ENCODE measurements at places on chromosomes 7 and 10.

DNA sequence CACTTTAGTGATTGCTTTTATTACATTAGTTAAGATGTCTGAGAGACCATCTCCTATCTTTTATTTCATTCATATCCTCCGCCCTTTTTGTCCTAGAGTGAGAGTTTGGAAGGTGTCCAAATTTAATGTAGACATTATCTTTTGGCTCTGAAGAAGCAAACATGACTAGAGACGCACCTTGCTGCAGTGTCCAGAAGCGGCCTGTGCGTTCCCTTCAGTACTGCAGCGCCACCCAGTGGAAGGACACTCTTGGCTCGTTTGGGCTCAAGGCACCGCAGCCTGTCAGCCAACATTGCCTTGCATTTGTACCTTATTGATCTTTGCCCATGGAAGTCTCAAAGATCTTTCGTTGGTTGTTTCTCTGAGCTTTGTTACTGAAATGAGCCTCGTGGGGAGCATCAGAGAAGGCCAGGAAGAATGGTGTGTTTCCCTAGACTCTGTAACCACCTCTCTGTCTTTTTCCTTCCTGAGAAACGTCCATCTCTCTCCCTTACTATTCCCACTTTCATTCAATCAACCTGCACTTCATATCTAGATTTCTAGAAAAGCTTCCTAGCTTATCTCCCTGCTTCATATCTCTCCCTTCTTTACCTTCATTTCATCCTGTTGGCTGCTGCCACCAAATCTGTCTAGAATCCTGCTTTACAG lies 10.4 kb upstream of the CLCN1 start:
- peak; percentile 60 for DNase-seq

DNA sequence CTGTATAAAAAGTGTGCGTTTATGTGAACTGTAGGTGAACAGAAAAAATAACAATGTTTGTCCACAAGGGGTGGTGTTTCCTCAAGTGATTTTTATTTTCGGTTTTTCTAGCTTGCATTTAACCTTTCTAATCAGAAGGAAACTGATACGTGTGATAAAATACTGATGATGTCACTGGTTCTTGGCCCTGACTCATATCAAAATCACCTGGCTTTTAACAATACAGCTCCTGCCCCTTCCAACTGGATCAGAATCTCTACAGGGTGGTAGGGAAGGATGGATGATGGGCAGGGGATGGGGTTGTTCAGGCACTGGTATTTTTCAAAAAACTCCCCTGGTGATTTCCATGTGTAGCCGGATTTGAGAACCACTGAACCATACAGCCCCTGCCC lies 10.9 kb downstream of the NPFFR1 start:
- no peak for DNase-seq

DNA sequence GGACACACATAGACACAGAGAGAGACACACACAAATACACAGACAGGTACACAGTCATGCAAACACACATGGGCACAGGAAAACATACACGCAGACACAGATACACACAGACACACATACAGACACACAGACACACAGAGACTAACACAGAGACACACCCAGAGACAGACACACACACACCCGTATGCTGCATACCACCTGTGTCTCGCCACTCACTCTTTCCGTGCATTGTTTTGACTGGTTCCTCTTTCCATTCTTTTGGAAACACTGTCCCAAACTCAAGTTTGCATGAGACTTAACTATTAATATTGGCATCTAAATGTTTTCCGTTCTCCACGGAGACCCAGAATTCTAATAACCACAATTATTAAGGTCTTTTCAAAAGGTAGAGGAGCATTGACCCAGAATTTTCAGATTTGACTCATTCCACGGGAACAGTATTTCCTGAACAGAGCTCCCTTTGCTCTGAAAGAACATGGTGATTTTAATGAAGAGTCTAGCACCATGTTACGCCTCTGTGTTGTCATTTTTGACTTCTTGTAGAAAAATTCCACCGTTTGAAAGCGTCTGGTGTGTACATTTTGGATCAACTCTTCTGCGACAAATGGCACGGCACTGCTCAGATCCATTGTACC lies 141.2 kb upstream of the RNF32 start:
- no peak for DNase-seq

- no peak for DNase-seq
These were observed 245.1 kb downstream of the DGKI start for GRCh38 chr7:137601642-137602041.

GRCh38 chr10:119409906-119410305 lies 132.6 kb downstream of the RGS10 start:
- DNase-seq: no peak

DNA sequence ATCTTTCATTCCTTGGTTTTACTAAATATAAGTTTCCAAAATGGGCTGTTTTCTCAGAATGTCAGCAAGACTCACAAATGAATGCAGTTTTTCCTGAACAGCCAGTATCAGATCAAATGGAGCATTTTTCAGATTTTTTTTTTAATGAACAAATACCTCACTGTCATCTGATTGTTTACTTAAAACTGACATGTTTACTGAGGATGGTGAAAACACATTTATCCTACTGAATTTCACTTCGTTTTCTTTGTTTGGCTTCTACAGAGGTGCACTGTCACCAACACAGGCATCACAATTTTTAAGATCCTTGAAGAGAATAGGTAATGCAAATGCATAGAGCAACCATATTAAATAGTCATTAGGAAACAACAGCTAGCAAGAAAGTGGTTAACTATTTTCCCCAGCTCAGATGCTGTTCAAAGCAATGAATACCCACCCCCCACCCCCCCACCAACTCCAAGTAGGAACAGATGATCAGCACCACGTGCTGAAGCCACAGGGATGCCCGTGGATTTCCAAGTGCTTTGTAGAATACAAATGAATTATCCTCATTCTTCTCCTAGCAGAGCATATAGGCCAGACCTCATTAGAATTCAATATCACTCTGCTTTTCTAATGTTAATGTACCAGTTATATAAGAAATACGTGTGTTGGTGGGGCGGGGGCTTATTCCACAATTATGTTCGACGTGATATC lies 205.9 kb downstream of the SKAP2 start:
- DNase-seq: peak; percentile 40

DNA sequence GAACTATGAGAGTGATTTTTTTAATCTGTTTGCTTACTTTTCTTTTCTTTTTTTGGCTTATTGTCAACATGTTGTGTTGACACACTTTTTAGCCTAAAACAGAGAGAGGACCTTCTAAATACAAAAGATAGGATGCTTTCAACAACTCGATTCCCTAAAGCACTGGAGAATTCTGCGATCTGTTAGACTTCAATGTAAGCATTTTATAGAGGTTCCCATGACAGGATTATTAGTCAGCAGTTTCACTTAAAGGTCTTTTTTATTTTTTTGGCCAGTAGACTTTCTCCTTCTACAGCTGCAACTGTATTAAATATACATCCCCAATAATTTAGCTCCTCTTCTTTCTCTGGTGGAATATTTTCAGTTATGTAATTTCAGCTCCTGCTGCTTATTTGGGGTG lies 12.7 kb upstream of the NRP1 start:
- no peak for DNase-seq

- no peak for DNase-seq
These were observed 10.6 kb upstream of the SLC18A3 start for GRCh38 chr10:49599546-49599945.

GRCh38 chr7:1646957-1647891 lies 22.9 kb upstream of the ELFN1 start:
- peak; percentile 94 for DNase-seq

DNA sequence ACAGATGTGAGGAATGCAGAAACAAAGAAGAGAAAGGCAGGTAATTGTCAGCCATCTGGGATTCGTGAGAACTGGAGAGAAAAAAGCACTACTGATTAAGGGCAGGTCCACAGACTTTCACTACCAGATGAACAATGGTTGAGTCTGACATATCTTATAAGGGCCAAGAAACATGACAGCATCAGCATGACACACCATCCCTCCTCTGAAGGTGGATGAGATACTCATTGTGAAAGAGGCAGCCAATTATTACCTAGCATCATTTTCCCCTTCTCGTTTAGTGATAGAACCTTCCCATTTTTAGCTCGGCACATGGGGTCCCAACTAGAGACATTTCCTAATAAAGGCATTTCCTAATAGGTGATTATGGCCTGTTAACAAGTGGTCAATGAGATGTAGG lies 19.2 kb upstream of the MET start:
- no peak for DNase-seq

GRCh38 chr7:99766484-99767099 lies 17.4 kb downstream of the CYP3A4 start:
- no peak for DNase-seq

- no peak for DNase-seq
These were observed 255.8 kb upstream of the CNTNAP2 start for GRCh38 chr7:145860809-145861208.

GRCh38 chr7:139711991-139712743 lies 65.6 kb downstream of the HIPK2 start:
- DNase-seq: no peak

- no peak for DNase-seq
These were observed 104.2 kb downstream of the ADK start for GRCh38 chr10:74255214-74255613.

DNA sequence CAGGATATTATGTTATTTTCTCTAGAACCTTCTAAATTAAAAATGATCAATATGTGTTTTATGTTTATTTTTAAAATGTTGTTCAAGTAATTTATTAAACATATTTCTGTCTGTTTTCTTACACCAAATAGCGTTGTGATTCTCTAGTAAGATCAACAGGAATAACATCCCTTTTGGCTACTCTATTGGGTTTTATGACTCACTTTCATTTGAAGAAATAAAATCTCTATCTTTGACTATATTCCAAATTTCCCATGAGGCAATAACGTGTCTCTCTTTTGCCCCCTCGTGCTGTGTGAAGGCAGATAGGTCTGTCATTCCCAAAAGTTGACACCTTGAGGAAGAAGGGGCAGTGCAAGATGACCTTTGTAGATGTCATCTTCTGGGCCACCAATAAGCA lies 40.9 kb downstream of the ITGA8 start:
- no peak for DNase-seq

DNA sequence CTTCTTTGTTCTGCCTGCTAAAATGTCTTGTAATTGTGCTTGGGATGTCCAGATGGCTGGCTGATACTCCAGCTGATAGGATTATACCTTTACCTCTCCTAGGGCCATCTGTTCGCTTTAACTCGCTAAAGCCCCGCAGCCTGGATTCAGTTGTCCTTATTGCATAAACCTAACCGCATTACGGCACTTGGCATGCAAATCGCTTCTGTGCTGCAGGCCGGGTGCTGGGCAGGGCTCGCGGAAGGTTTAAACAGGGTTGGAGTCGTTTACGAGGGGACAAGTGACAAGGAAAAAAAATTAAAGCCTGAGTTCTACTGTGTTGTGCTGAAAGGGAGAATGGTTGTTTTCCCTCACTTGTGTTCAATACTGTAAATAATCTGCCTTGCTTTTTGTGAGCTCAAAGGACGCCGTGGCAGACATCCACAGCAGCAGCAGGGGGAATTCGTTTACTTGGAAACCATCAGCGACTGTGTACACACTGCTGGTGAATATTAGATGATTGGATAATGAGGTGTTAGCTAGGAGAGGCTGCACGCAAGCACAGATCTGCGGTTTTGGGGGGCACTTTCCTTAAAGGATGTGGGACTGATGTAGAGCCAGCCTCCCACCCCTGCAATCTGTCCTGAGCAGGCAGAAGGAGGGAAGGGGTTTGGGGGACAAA lies 93.0 kb downstream of the EBF3 start:
- DNase-seq: peak; percentile 99
